Stimulated activated CD4-positive, alpha-beta T cell treated with anti-CD3 and anti-CD28 coated beads, TNF-alpha, amount 100 ng/mL, for 4 hours (primary cell): ENCODE measurements at places on chromosomes 4 and X.

GRCh38 chrX:151239751-151240150 is 63.4 kb downstream of the GPR50 start:
- DNase-seq, result no peak

DNA sequence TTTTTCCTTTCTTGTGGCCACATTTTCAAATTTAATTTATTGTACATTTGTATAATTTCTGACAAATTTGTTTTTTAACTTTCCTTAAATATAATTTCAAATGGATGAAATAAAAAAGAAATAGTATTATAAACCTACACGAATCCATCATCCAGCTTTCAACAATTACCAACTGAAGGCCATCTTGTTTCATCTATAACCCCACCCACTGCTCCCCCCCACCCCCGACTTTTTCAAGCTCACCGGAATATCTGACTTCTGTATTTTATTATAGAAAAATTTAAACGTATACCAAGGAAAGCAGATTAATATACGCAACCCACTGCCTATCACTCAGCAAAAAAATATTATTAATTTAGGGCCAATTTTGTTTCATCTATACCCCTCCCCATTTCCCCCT is 1.1 kb downstream of the MORF4L2 start:
- no peak for DNase-seq

DNA sequence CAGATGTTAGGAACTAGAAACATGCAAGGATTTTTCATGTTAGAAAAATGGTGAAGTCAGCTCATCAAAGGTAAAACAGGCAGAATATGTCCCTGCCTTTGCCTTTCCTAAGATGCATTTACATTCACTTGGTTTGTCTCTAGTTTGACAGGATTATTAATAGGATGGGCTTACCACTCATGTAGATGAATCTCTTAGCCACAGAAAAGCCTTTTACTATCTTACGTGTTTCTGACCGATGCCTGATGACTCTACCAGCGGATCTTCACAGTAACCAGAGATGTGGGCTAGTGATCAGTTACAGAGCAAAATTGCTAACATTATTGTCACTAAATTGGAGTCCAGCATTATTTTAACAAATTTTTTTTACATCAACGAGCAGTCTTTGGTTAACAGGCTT is 187.6 kb downstream of the MAML3 start:
- no peak for DNase-seq

DNA sequence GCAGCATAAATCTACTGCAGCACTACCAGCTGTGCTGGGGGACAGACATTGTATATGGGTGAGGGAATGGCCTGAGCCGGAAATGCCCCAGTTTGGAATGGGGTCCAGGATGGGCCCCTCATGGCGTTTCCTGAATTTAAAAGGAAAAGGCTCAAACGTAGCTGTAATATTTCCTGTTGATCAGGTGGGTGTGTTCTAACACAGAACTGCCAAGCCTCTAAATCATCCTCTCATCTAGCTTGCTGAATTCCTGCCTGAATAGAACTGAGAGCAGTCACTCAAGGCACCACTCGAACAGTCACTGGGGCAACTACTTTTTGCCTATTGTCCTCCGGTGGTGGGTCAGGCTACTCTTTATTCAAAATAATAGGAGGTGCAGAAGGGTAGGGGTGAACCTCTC is 28.7 kb downstream of the ADH6 start:
- no peak for DNase-seq

GRCh38 chrX:128929271-128930057 is 593.8 kb downstream of the SMARCA1 start:
- no peak for DNase-seq

GRCh38 chrX:73903941-73904340 is 340.9 kb downstream of the CHIC1 start:
- no peak for DNase-seq
